ENCODE measurements at places on chromosomes 7 and 10.

DNA sequence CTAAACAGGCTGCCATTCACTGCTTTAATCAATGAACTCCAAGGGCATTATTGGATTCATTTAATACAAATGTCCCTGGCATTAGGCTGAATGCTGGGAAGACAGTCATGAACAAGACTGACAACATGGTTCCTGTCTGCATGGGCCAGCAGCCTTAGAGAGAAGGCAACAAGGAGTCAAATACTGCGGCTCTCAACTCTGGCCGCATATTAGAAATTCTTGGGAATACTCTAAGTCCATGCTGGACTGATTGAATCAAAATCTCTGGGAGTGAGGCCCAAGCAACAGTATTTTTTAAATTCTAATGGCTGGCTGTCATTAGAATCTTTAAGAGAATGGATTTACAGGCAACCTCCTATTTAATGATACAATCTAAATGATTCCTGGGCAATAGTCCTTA is 34.1 kb downstream of the FGFBP3 start:
- no peak for DNase-seq

DNA sequence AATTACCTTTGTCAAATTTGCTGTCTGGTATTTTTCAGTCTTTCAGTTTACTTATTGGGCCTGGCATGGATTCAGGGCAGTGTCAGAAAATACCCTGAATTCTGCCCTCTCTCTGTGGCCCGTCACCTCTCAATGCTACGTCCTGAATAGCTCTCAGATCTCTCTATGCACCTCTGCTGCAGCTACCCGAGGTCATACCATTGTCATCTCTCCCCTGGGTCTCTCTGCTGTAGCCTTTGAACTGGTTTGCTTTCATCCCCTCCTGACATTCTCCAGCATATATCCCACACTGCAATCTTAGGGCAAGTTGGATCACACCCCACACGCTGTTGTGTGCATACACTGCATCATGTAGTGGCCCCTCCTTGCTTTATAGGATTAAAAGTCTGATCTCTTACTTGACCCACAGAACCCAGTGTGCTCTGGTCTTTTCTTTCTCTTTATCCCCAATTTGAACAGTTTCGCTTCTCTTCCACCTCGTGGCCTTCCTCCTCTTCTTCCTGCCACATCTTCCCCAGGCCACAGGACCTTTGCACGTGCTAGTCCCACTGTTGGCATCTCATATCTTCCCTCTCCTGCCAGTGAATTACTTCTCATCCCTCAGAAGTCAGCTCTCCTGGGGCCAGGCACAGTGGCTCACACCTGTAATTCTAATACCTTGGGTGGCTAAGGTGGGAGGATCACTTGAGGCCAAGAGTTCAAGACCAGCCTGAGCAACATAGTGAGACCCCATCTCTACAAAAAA is 372.9 kb downstream of the GALNT17 start:
- no peak for DNase-seq

DNA sequence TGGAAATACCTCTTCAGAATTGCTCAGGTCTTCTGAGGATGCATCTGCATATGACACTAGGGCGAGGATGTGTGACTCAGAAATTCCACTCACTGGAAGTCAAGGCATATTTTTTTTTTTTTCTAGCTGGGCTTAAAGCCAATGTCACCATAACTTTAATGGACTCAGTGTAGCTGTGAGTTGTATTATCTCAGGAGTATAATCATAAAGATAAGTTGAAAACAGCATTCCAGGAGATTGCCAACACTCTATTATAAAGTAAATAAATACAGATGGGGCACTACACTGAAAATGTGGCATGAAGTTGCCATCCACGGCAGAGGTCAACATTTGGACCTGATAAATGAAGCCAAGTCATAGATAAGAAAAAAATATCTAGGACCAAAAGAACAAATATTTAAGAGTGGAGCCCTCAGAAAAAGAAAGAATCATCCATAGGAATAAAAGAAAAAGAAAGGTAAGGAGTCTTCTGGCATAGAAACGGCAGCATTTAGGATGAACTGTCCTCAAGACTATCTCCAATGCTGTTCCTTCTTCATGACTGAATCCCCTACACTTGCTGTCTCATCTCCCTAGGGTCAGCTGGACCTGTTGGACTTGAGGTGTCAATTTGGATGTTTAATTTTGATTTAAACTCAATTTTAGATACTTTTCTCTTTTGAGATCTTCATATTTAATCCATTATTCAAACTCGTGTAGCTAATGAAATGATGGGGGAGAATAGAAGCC is 72.9 kb upstream of the CAV2 start:
- no peak for DNase-seq

GRCh38 chr10:78775891-78776290 is 292.9 kb upstream of the ZMIZ1 start:
- DNase-seq, result no peak

- DNase-seq, result no peak
Measured at GRCh38 chr7:23372611-23373010, 73.5 kb downstream of the MALSU1 start.

DNA sequence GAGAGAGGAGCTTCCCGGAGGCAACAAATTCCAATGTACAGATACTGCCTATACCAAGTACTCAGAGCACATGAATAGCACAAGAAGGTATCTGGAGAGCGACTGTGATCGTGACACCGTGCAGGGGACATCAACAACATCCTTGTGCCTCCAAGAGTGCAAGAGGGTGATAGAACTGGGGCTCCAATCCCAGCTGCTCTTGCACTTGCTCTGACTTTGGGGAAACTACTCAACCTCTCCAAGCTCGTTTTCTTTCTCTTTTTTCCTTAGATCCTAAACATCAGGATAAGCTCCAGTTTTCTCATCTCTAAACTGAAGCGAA is 12.1 kb downstream of the RFC2 start:
- no peak for DNase-seq

GRCh38 chr10:4984971-4985594 is 18.6 kb downstream of the AKR1C2 start:
- DNase-seq, result no peak

DNA sequence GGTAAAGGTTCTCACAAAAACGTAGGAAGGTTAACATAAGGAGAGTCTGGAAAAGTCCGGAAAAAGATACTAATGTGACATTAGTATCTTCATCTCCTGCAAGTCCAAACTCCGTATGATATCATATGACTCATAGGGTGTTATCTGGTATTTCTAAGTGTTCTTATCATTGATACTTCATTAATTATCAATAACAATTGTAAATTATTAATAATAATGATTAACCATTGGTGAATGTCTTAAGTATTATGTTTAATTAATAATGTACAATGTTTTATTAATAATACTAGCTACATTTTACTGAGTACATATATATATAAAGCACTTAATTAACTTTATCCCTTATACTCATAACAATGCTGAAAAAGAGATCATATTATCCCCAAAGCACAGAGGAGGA is 402.4 kb downstream of the SEMA3D start:
- DNase-seq, result no peak

DNA sequence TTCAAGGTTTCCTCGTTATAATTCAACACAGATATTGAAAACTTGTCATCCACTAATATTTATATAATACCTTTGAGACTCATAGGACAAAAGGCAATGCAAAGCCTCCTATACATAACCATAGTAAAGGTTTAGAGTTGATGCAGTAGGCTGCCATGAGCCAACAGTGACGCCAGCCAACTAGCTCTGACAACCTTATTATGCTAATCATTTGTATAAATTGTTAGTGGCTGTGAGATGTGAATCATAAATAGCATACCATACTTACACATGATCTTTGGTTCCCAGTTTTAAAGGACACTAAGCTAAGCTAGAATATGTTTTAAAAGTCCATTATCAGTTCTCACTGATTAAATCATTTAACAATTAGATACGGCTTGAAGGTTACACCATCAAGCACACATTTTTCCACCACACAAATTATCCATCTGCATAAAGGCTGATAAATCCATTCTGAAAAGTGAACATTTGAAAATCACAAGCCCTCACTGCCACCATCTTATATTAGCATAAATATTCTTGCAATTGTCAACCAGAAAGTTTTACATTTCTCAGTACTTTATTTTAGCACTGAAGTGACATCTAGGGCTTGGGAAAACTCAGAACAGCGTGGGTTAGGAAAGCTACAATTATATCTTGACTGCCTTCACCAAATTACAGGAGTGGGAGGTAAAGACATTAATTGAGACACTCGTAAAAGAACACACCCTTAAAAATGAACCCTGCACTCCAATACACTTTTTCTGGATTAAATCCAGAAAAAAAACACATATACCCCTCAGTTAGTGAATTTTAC is 30.7 kb downstream of the COA1 start:
- no peak for DNase-seq

GRCh38 chr10:32854435-32854834 is 103.6 kb downstream of the ITGB1 start:
- DNase-seq, result no peak

- DNase-seq, result no peak
Measured at GRCh38 chr10:85900061-85900460, 466.5 kb downstream of the GRID1 start.

GRCh38 chr7:90613088-90613498 is 17.0 kb downstream of the CDK14 start:
- DNase-seq, result no peak

DNA sequence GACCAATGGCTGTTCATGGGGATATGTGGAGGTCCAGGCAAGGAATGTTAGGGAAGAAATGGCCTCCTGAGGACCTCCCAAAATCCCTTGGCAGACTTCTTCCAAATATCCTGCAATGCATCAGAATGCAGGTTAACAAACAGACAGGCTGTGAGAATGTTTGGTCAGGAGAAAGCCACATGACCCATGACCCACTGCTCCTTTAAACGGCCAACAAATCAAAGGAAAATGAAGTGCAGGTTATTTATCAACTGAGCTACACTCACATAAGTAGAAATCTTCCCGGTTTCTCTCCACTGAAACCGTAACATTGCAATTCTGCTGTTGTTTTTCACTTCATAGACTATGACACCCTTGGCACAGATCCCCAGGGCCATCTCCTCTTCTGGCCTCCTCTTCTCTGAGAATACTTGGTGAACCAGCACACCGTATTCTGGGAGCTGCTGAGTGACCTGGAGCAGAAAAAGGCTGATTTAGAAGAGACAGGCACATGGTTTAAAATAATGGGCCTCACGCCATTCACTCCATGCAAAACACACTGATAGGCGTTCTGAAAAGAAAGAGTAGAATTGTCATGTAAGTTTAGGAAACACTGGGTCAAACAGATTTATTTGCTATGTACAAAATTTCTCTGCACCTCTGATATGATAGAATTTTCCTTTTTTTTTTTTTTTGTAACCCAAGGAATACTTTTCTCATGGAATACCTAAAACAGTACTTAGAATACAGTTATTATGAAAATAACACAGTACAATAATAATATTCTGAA is 67.8 kb downstream of the FRMPD2 start:
- no peak for DNase-seq

GRCh38 chr10:29493697-29494096 is 141.1 kb downstream of the SVIL start:
- no peak for DNase-seq

DNA sequence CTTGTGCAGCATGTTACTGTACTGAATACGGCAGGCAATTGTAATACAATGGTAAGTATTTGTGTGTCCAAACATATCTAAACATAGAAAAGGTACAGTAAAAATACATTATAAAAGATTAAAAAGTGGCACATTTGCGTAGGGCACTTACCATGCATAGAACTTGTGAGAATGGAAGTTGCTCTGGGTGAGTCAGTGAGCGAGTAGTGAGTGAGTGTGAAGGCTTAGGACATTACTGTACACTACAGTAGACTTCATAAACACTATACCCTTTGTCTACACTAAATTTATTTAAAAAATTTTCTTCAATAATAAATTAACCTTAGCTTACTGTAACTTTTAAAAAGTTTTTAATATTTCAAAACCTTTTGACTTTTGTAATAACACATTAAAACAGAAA is 37.5 kb downstream of the BPGM start:
- no peak for DNase-seq

DNA sequence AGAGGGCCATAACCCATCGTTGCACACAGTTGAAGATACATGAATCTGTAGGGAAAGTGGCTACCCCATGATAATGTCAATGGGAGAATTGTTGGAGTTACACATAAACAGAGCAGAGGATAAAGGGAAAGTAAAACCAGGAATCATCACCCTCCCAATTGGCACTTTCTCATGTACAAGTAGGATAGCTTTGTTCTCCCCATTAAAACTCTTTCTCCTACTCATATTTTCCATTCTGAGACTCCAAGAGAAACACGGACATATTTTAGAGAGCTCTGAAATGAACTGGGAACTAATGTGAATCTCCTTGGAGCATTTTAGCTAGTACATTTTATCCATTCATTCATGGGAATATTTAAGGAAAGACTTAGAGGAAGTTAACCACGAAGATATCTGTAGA is 17.2 kb upstream of the LRRC17 start:
- no peak for DNase-seq

GRCh38 chr10:44873160-44873559 is 38.0 kb upstream of the TMEM72 start:
- no peak for DNase-seq

DNA sequence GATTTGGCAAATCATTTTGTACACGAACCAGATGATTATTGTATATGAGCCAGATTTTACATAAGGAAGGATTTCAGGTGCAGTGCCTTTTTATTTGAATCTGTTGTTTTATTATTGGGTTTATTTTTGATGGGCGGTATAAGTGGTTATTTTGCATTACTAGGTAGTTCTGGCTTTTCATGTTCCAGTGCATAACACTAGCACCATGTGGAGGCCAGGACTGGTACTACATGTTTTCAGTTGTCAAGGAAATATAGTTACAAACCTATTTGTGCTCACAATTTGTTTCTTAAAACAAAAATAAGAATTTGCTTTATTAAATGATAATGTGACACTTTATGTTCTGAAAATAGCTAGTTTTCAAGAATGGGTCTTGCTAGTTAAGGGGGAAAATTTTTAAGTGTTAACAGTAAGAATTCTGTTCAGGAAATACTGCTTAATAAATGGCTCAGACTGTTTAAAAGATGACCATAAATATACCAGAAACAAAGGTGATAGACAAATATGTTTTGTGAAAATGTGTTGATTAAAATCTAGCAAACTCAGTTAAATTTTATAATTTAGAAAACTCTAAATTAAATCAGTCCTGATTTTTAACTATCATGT is 7.1 kb upstream of the SEMA3E start:
- peak; percentile 11 for DNase-seq

GRCh38 chr10:14579405-14579804 is 195.3 kb downstream of the FAM107B start:
- no peak for DNase-seq

All from brain pericyte (primary cell).